Nucleus accumbens (tissue), 56 donors: ENCODE measurements at places on chromosomes 1 and 21.
A peak's percentile ranks its signal among the peaks of the same experiment; 100 is the strongest.

- no peak for DNase-seq
Measured at GRCh38 chr1:62826901-62827300, 43.0 kb downstream of the ATG4C start.

- DNase-seq: no peak
Measured at GRCh38 chr1:89260566-89261255, 11.9 kb downstream of the GBP5 start.

- DNase-seq: no peak
Measured at GRCh38 chr1:38728585-38728908, 131.0 kb downstream of the RRAGC start.

DNA sequence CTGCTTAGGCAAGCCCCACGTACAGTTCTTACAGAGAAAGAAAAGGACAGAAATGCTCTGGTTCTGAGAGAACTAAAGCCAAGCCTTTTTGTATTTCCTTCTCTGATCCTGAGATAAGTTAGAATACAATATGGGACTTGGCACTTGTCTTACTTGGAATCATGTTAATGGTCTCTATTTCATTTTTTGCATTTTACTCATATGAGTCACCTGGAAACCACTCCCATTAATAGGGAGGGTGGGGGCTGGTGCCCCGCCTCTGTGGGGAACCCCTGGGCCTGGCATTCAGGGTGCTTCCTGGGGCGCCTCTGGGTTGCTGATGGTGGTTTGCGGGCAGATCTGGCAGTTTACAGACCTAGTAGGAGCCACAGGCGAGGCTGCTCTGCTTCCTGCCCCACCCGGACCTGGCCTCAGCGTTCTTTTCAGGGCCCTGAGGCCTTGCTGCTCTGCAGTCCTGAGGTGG lies 26.7 kb downstream of the TSPAN2 start:
- no peak for DNase-seq

DNA sequence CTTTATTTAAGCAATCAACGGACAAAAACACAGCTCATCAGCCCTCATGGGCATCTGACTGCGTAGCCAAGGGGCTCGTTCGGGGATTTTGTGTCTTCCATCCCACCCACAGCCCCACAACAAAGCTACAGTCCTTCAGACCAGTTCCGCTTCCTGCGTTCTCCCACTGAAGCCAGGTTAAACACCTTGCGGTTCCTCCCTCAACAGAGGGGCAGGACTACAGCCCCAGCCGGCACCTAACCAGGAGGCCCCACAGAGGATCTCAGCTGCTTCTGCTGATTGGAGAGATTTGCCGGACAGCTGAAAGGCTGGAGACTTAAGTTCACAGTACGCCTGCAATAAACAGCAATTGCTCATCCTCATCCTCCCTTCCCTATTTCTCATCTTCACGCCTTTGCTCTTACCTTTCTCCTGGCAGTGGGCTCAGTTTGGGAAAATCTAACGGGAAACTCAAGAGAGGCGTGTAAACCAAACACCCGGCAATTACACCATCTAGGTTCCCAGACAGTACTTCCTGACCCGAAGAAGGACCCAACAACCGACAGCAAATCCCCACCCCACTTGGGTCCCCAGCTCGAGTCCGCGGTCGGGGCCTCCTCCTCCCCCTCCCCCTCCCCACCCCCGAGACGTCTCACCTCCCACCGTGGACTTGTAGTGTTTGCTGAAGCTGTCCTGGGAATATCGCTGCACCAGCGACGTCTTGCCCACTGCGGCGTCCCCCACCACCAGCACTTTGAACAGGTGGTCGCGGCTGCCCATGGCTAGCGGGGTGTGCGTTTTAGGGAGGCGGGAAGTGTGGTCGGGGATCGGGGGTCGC lies 876 bp downstream of the RAB29 start:
- DNase-seq: no peak

DNA sequence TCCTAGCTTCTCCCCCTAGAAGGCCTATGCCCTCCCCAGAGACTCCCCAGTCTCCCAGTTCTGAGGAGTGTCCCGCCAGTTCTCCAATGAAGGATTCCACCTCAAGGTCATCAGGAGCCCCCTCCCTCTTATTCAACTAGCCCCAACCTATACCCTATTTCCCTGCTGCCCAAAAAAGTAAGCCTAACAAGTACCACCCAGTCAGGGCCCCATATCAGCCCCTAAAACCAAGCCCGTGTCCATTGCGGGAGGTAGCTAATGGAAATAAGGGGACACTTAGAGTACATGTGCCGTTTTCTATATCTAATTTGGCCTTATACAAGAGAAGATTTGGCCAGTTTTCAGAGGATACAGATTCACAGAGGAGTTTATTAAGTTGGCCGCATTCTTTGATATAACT lies 416.2 kb downstream of the MATN1 start:
- DNase-seq: no peak

- DNase-seq: no peak
Measured at GRCh38 chr1:147808025-147808424, 47.6 kb upstream of the GJA5 start.

- DNase-seq: no peak
Measured at GRCh38 chr1:24692351-24692980, 49.4 kb downstream of the SRRM1 start.

- DNase-seq: no peak
Measured at GRCh38 chr1:99657213-99658030, 11.5 kb downstream of the PALMD start.

GRCh38 chr1:52423771-52424170 lies 19.4 kb downstream of the PRPF38A start:
- no peak for DNase-seq

DNA sequence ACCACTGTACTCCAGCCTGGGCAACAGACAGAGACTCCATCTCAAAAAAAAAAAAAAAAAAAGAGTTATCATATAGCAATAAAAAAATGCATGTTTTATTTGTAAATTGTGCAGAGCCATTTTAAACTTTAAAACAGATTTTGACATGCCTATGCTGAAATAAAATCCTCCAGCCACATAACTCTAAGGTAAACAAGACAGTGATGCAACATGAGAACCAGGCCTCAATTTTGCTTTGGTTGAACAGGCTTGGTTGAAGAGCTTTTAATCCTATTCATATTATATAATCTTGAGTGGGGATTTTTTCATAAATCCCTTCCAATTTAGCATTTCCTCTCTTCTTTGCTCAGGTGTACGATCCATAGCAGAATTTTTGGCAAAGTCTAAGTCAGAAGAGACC lies 26.1 kb downstream of the ARMH1 start:
- no peak for DNase-seq

DNA sequence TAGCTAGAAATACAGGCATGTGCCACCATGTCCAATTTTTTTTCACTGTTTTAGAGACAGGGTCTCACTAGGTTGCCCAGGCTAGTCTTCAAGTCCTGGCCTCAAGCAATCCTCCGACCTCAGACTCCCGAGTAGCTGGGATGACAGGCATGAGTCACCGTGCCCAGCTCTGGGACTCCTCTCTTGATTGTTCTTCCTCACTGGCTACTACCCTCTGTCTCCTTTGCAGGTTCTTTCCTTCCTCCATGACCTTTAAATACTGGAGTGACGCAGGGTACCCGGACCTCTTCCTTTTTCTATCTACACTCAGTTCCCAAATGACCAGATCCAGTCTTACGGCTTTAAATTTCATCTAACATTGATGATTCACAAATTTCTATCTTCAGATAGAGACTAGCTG lies 34.9 kb downstream of the ASH1L start:
- no peak for DNase-seq

DNA sequence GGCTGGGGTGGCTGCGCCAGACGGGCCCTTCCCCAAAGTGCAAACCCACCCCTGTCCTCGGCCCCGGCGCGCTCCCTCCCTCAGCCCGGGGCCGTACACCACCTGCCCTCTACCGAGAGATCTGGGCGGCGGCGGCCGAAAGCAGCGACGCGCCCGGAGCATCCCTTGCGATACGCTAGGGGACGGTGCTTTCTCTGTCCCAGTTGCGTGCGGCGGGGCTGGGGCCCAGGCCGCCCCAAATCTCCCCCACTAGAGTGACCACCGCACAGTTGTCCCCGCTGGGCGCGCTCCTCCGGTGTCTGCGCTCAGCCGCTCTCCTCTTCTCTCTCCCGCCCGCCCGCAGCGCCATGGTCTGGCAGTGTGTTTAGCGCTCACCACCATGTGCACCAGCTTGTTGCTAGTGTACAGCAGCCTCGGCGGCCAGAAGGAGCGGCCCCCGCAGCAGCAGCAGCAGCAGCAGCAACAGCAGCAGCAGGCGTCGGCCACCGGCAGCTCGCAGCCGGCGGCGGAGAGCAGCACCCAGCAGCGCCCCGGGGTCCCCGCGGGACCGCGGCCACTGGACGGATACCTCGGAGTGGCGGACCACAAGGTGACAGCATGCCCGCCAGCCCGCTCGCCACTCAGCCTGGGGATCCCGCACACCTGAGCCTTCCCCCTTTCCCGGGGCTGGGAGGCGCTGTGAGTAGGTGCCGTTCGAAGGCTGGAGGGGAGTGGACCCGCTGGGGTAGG lies 1.0 kb downstream of the ST6GALNAC5 start:
- DNase-seq: peak; percentile 37

- DNase-seq: no peak
Measured at GRCh38 chr1:1117469-1117831, 1.6 kb upstream of the C1orf159 start.

DNA sequence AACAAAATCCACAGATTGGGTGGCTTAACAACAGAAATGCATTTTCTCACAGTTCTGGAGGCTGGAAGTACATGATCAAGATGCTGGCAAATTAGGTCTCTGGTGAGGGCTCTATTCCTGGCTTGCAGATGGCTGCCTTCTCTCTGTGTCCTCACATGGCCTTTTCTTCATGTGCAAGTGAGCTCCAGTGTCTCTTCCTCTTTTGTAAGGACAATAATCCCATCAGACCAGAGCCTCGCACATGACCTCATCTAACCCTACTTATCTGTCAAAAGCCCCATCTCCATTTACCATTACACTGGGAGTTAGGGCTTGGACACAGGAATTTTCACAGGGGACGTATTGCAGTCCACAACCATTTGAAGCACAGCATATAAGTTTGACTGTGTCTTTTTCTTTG lies 181.6 kb downstream of the NEGR1 start:
- no peak for DNase-seq

GRCh38 chr1:31315902-31316301 lies 19.1 kb downstream of the ZCCHC17 start:
- no peak for DNase-seq

DNA sequence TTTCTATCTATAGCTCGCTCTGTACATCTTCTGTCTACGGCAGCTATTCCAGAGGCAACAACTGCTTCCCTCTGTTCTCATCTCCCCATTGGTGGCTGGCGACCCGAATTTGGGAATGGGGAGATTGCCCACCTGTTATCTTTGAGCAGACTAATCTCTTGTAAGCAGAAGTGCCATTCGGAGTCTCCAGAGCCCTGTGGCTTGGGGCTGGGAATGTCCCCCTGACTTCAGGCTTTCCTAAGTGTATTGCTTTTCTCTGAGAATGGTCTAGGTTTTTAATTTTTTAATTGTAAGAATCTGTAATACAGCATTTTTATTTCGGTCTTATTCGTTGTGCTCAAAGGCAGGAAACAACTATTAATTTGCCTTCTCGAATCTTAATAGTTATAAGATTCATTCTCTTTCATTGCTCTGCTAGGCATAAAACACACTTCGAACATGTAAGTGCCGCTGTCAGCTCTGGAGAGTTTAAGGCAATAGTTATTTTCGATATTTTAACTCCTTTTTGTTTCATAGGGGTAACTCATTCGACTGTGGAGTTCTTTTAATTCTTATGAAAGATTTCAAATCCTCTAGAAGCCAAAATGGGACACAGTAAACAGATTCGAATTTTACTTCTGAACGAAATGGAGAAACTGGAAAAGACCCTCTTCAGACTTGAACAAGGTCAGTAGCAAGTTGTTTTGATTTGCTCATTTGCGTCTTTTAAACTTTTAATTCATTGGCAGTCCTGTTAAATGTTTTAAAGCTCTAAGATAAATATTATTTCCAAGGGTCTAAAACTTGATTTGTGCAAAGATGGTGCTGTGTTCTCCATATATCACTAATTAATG lies 514 bp downstream of the AGL start:
- no peak for DNase-seq

DNA sequence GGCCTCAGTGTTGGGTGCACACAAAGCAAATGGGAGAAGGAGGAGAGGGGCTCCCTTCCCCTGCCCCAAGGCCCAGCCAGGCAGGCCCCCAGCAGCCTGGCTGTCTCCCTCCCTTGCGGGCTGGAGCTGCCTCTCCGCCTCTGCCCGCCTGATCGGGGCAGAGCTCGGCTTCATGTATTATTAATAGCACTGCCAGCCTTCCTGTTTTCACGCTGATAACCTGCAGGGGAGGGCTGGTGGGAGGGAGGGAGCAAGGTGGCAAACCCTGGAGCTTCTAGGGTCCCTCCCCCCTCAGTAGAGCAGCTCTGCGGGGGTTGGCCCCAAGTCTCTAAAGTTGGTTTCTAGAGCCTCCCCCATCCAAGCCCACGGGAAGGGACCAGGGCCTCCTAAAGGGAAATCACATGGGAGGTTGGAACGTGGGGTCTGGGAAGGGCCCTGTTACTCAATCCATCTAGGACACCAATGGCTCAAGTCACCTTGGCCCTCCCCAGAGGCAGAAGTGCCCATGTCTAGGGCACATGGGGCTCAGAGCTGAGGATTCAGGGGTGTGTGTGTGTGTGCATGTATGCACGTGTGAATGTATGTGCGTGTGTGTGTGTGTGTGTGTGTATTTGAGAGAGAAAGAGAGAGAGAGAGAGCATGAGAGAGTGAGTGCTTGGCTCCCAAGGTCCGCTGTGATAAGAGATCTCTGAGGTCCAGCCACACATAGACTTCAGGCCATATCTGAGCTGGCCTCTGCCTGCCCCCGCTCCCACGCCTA lies 21.8 kb upstream of the POU3F1 start:
- peak; percentile 50 for DNase-seq

DNA sequence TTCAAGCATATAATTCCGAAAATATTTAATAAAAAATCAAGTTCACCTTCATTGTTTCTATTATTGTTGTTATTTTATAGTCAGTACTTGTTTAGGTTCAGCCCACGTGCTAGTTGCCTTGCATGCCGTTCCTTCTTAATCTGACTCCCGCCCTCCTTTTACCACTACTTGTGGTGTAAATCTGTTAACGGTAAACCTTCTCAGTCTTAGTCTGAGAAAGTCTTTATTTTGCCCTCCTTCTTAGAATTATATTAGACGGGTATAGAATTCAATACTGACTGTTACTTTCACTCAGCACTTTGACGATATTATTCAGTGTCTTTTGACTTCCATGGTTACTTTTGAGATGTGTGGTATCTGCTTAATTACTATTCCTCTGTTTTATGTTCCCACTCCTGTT lies 104.8 kb downstream of the RGL1 start:
- DNase-seq: no peak

- DNase-seq: no peak
Measured at GRCh38 chr1:236253918-236254637, 27.7 kb downstream of the ERO1B start.

DNA sequence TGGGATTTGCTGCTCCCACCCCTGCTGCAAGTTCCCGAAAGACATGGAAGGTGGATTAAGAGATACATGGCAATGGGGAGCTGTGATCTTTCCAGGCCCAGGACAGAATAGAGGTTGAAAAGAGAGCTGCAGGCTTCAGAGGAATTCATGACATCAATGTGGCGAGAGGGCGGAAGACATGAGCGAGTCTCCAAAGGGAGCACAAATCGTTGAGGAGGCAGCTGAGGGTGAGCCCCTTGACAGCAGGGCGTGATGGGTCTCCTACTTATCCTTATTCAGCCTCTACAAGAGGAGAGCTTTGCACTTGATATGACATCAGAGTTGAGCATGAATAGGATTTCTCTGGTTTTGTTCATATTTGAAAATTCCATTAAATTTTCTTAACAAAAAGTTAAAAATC lies 45.5 kb upstream of the TACSTD2 start:
- DNase-seq: no peak
